ENCODE measurements at places on chromosomes 16 and 17. TPM values are rescaled to one million over a fixed set of nuclear protein-coding genes. Genes with fewer than 3 reads are reported as not detected.
A peak's percentile ranks its signal among the peaks of the same experiment; 100 is the strongest.

- no peak for DNase-seq
These were observed 16.8 kb downstream of the TMEM100 start for GRCh38 chr17:55705847-55706246.

DNA sequence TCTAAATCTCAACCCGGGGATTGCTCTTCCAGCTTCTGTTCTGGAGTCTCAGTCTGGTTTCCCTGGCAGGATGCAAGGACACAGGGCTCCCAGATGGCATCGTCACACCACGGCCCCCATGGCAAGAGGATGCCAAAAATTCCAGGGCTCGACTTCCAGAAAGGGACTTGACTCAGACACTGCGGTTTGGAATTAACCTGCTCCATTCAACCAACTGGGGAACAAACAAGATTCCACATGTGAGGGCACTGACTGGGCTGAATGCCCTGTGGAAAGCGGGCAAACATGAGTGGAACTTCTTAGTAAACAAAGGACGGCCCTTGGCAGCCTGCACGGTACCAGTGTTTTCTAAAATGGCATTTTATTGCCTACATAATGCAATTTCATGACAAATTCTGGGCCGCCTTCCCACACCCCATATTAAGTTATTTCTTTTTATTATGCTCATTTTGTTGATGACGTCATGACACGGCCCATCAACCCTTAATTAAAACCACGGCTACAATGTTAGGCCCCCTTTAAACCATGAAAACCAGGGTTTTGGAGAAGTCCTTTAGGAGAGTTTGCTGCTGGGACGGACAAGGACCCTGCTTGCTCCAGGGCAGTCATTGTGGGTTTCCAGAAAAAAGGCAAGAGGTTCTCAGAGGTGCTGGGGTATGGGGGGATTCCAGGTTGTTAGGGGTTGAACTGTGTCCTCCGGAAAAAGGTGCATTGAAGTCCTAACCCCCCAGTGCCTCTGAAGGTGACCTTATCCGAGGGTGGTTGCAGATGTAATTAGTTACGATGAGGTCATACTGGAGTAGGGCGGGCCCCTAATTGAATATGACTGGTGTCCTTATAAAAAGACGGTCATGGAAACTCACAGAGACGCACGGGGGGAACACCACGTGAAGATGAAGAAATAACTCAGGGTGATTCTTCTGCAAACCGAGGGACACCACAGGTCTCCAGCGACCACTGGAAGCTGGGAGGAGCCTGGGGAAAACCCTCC lies 205.6 kb downstream of the FOXL1 start:
- DNase-seq, result peak; percentile 74

GRCh38 chr16:66036184-66036583 lies 330.3 kb upstream of the CDH5 start:
- DNase-seq, result no peak

FOXC2 gene
- not detected for total RNA-seq

GRCh38 chr17:40909351-40909750 lies 24.3 kb upstream of the KRT20 start:
- DNase-seq, result peak; percentile 95

PYDC1 gene
- not detected for total RNA-seq

CDH16 gene
- 0.07 TPM for total RNA-seq

DNA sequence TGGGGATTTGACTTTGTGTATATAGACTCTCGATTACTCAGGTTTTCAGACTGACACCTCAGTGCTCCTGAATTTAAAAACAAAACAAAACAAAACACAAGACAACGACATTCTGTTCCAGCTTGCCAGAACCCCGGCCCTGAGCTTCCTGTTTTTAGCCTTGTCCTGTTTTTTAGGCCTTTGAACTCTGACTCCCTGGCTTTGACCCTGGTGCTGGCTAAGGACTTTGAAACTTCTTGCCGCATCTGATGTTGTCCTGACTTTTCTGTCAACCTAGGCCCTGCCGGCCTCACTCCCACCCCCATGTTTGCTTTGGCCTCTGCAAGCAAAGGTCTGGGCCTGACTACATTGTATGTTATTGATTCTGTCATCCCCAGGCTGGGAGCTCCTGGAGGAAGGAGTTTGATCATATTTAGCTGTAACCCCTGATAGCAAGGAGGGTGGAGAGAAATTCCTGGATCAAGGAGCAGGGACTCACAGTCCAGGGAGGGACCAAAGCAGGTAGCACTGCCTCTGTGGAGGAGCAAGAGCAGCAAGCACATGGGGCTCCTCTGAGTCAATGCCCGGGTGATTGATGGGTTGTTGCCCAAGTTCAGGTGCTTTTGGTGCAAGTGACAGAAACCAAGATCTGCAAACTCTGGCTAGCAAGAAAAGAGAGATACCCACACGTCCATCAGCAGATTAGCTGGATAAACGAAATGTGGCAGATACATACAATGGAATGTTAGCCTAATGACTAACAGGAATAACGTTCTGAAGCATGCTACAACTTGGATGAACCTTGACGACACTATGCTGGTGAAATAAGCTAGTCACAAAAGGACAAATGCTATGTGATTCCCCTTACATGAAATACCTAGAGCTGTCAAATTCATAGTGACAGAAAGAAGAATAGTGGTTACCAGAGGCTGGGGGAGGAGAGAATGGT lies 7.7 kb downstream of the CCL16 start:
- DNase-seq, result peak; percentile 89

- no peak for DNase-seq
These were observed 35.8 kb downstream of the MPRIP start for GRCh38 chr17:17077861-17078732.

HOXB1 gene
- not detected for total RNA-seq

DNA sequence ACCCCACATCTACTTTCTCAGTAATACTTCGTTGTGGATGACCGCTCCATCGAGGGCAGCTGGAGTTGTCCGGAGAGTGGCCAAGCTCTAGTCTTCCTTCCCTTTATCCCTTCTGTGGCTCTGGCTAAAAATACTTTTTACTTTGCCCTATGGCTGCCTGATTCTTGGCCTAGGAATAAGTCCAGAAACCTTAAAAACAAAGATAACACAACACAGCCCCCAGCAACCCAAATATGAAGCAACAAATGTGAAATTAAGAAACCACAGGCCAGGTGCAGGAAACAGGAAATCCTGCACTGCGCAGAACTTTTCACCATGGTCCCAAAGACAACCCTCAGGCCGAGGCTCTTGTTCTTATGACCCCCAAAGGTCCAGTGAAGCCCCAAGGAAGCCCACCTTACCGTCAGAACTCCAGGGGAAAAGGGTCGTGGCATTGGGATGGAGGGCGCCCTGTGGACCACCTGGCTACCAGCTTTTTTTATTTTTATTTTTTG lies 26.0 kb downstream of the TK2 start:
- DNase-seq, result no peak

KIF2B gene
- not detected for total RNA-seq

- DNase-seq, result no peak
These were observed 623 bp downstream of the CACNA1G start for GRCh38 chr17:50560931-50561745.

- DNase-seq, result no peak
These were observed 33.7 kb upstream of the ALDH3A2 start for GRCh38 chr17:19614900-19615299.

DNA sequence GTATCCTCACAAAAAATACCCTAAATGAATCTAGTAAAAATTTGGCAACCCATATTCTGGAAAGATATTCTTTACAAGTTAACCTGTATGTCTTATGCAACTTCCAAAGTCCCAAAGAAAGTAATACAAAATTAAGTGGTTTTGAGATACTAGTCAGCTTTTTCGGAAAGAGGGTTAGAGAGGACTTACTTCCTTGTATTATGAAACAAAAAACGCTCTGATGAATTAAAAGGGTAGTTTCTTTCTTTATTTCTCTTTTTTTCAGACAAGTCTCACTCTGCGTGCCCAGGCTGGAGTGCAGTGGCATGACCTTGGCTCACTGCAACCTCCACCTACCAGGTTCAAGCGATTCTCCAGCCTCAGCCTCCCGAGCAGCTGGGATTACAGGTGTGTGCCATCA lies 51.6 kb downstream of the KANSL1 start:
- no peak for DNase-seq

DNA sequence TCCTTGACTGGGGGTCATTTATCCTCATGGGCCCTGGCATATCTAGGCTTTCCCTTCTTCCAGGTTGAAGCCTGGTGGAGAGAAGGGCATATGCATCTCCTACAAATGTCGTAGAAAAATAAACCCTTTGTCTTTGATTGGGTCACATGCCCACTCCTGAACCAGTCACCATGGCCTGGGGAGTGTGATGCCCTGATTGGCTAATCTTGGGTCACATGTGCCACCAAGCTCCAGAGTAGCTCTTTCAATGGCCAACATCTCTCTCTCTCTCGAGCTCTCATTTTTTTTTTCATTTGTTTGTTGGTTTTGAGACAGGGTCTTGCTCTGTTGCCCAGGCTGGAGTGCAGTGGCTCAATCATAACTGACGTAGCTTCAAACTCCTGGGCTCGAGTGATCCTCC lies 5.6 kb upstream of the XPO6 start:
- DNase-seq, result no peak

GRCh38 chr17:6948562-6948961 lies 47.3 kb upstream of the ALOX12 start:
- DNase-seq, result no peak

DNA sequence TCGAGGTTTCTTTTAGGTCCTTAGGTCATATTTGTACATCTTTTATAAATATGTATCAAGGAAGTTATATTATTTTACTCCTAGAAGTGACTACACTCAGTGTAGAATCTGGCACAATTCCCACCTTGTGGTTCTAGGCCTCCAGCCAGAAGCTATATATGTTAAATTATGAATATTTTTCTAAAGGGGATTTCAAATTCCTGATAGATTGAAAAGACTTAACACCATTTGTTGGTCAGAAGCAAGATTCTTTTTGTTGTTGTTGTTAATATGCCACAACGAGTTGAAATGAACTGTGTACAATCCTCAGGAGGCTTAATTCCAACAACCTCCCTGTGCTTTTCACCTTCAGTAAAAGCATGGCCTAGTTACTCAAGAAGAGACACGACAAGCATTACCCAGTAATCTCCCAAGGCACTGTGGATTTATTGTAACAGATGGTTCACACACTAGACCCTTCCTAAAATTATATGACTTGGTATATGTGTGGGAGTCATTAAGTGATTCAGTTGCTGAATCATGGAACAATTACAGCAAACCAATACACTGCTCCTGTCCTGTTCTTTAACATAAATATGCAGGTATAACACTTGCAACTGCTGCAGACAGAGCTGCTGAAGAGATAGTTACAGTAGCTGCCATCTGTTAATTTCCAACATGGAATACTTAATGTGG lies 964.4 kb upstream of the GOT2 start:
- DNase-seq, result peak; percentile 64

DNA sequence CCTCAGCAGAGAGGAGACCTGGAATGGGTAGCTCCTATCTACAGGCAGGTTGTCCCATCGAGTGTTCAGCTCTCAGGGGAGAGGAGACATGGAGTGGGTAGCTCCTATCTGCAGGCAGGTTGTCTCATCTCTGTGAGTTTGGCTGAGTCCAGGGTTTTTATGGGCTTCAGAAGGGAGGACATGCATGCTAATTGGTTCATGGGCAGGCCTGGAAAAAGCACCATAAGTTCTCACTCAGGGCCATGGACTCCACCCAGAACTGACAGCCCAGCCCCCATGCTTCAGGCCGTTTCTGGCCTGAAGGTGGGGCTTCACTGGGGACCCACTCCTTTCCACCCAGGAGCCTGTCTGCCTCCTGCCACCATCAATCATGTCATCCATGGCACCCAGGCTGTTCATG lies 84.0 kb downstream of the CYB561 start:
- no peak for DNase-seq

TNFRSF13B gene
- total RNA-seq, result not detected

DNA sequence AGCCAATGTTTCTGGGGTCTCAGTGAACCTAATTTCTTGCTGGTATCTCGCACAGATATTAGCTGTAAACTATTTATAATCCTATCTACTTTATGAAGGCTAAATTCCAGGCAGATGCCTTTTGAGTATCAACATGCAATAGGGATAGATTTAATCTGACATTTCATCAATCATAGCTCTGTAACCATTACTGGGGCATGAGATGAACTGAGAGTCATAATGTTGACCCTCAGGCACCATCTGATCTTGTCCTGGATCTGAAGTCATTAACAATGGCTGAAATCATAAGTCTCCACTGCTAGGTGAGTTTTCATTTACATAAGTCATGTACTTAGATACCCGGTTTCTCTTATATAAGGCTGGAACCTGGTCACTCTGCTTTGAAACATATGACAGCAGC lies 3.6 kb downstream of the PMFBP1 start:
- no peak for DNase-seq

All from foreskin keratinocyte (primary cell).